Osteocyte (in vitro differentiated cells): ENCODE measurements at places on chromosomes 1 and 21. TPM values are rescaled to one million over a fixed set of nuclear protein-coding genes. Genes with fewer than 3 reads are reported as not detected.

METTL18 gene
- 6.1 and 6.2 TPM in 2 replicates for total RNA-seq

SELE gene
- total RNA-seq = not detected in 2 replicates

FCRL6 gene
- total RNA-seq = not detected in 2 replicates

DNA sequence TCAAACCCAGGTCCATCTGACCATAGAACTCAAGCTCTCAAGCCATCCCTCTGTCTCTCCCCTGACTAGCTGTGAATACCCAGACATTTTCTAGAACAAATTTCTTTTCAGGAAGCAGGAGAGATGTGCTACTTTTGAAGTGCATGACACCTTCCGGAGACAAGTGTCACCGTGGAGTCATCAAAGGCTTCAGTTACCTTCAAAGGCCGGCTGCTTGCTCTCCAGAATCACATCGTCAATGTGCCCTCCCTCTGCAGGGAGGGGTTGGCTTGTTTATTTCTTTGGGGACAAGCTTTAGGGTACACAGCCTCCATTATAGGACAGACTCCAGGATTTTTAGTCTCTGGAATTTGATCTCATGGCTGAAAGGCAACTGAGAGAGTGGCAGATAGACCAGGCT lies 37.7 kb upstream of the IGSF21 start:
- DNase-seq = no peak

LDLRAD1 gene
- total RNA-seq = not detected in 2 replicates

DNA sequence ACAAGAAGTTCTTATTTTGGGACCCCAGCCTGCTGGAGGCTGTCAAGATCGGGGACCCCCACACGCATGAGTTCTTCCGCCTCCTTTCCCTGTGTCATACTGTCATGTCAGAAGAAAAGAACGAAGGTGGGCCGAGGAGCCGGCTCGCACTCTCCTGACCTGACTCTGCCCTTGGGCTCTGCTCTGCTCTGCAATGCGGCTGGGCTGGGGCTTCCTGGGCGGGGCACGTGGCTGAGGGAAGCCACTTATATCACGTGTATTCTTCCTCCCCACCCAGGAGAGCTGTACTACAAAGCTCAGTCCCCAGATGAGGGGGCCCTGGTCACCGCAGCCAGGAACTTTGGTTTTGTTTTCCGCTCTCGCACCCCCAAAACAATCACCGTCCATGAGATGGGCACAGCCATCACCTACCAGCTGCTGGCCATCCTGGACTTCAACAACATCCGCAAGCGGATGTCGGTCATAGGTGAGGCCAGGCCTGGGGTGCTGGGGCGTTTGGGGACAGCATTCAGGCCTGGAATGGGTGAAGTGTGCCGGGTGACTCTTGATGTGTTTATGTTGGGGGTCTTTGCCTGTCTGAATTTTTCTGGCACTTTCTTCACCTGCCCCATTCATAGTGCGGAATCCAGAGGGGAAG lies 17.6 kb downstream of the ATP8B2 start:
- DNase-seq = no peak

DMBX1 gene
- total RNA-seq = not detected in 2 replicates

DEPDC1 gene
- total RNA-seq = 4.9 and 6.5 TPM in 2 replicates

DNA sequence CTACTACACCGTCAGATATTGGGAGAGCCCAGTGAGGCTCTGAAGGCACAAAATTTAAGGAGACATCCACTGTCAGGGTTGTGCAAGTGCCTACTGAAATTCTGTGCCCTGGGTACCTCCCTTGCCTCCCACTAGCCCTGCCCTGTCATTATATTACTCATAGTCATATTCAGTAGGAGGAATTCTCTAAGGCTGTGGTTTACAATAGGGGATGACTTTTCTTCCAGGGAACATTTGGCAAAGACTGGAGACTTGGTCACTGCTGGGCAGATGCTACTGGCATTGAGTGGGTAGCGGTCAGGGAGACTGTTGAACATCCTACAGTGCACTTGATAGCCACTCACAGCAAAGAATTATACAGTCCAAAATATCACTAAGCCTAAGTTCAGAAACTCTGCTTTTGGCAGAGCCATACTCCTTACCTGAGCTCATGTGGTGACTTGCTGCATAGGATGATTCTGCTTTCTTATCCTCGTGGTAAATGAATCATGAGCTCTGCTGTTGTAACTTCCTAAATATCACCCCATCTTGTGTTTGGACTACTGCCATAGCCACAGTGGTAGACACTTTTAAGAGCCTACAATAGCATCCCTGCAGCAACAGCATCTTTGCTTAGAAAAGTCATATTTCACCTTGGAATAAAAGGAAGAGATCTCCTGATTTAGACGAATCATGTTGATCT lies 563.4 kb upstream of the PLXNA2 start:
- DNase-seq = no peak

DNA sequence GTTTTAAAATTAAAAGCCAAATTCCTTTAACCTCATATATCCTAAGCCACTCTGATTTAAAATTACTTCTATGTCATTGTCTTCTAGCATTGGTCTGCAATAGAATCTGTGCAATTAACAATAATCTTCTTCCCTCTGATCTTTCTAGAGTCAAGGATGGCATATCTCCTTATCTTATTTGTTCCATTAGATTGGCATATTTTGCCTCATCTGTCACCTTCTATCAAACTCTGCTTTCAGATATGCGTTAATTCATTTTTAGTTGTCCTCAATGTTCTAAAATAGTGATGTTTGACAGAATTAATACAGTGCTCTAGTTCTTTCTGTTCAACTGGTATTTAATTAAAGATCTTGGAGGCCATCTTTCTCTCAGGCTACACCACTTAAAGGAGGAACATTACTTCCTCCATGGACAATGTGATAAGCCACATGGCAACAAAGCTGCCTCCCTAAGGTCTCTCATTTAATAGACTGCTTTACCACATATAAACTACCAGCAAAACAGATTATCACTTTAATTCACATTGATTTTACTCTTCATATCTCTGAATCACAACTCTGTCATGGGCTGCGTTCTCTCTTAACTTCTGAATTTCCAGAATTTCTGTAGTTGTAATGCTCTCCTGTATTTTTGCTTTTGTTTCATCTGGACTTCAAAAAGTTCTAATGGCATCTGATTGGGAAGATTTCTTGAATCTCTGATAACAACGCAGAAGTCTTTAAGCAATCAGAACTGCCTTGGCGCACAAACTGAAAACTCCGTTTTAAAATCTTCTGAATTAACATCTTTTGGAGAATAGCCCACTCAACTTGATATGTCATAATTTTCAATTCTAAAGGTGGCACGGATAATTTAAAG lies 2.8 kb downstream of the NRIP1 start:
- no peak for DNase-seq

GRCh38 chr21:40463176-40463575 lies 383.8 kb downstream of the DSCAM start:
- DNase-seq = no peak

OLIG2 gene
- 0.37 and 0.56 TPM in 2 replicates for total RNA-seq

GRCh38 chr1:100428160-100428559 lies 75.9 kb downstream of the CDC14A start:
- no peak for DNase-seq
